Left colon (tissue), 2 donors: ENCODE measurements at places on chromosomes 1 and 21. TPM values are rescaled to one million over a fixed set of nuclear protein-coding genes. Genes with fewer than 3 reads are reported as not detected.

TAL1 gene
- 1.2 TPM for total RNA-seq

HSPA6 gene
- total RNA-seq, result 1.4 TPM

BSND gene
- total RNA-seq, result not detected

DNAJC6 gene
- 2.7 TPM for total RNA-seq

GPA33 gene
- total RNA-seq, result 629 TPM

DNA sequence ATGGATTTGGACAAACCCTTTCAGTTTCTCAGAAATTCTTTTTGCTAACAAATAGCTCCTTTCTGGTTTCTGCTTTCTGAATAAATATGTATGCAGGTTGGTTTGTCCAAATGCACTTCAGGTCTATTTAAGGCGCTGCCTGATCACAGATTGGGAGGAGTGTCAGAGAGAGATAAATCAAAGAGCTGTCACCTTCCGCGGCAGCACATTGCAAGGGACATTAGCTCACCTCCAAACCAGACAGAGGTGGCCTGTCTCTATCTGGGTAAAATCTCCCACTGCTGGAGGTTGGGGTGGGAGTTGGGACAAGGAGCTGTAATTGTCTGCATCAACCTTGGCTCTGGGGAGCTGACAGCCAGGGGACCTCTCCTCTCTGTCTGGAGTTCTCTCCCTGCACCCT, 25.2 kb downstream of the PRAMEF20 start:
- DNase-seq, result no peak

DNA sequence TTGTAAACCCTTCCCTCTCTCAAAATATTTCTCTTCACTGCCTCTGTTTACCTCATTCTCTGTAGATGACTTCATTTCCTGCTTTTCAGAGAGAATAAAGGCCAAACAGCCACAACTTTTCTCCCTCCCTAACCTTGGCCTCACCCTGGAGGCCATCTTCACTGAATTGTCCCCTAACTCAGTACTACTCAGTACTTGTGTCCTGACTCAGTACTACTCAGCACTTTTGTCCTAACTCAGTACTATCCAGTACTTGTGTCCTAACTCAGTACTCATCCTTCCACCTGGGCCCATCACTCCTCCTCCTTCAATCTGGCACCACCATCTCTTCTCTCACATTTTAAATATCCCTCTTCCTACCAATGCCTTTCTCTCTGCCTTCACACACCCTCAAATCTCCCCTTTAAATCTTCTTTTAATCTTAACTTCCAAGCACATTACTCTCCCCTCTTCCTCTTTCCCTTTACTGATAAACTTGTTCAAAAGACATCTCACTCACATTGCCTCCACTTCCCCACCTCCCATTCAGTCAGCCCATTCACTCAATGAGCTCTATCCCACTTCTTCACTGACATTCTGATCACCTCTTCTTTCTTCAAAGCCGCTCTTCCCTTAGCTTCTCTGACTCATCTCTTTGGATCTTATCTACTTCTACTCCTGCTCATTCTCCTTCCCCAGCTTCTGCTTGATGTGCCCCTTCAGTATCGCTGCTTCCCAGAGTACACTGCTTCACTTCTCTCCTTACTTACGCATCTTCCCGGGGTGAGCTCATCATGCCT, 121.4 kb downstream of the RNF220 start:
- no peak for DNase-seq
